ENCODE measurements at places on chromosomes 6 and 20. TPM values are rescaled to one million over a fixed set of nuclear protein-coding genes. Genes with fewer than 3 reads are reported as not detected.

- no peak overlapping the region for H3K27ac ChIP-seq
- H3K27me3 ChIP-seq, result no peaks in the 10 kb centered on the region
- no peak for DNase-seq
Measured at GRCh38 chr6:138424004-138424904, 20.2 kb downstream of the HEBP2 start.

GRCh38 chr20:38866265-38867061 is 59.8 kb upstream of the FAM83D start:
- H3K4me3 ChIP-seq, result no peak overlapping the region
- no peak for DNase-seq
- H3K27ac ChIP-seq, result no peak overlapping the region
- H3K27me3 ChIP-seq, result no peaks in the 10 kb centered on the region
- H3K36me3 ChIP-seq, result no peaks in the 10 kb centered on the region

The COL19A1 gene
- total RNA-seq, result 0.66 TPM

The CNR1 gene
- 34.2 TPM for total RNA-seq

GRCh38 chr20:23605867-23606651 is at the start of gene CST9:
Gene CST9 (minus strand): TSS chr20:23605917. CDS start chr20:23605864, 53 bp downstream.
- H3K4me3 ChIP-seq, result no peak within 1 kb of the TSS
- no peaks in the 10 kb centered on the region for H3K36me3 ChIP-seq
- no peaks in the 10 kb centered on the region for H3K4me1 ChIP-seq
- DNase-seq, result no peak
- H3K27ac ChIP-seq, result no peak within 1 kb of the TSS

GRCh38 chr6:83176246-83176645 is 16.8 kb downstream of the PGM3 start:
- H3K4me1 ChIP-seq, result no peaks in the 10 kb centered on the region
- no peaks in the 10 kb centered on the region for H3K36me3 ChIP-seq
- H3K27me3 ChIP-seq, result no peaks in the 10 kb centered on the region
- DNase-seq, result no peak
- no peak overlapping the region for H3K4me3 ChIP-seq
- no peak overlapping the region for H3K27ac ChIP-seq

GRCh38 chr6:145744619-145745018 is 9.3 kb upstream of the EPM2A start:
- no peak overlapping the region for H3K27ac ChIP-seq
- H3K4me1 ChIP-seq, result no peaks in the 10 kb centered on the region
- no peak for DNase-seq
- H3K36me3 ChIP-seq, result no peaks in the 10 kb centered on the region
- no peaks in the 10 kb centered on the region for H3K27me3 ChIP-seq

- H3K36me3 ChIP-seq, result no peaks in the 10 kb centered on the region
- H3K4me3 ChIP-seq, result no peak overlapping the region
- no peaks in the 10 kb centered on the region for H3K4me1 ChIP-seq
- H3K27me3 ChIP-seq, result no peaks in the 10 kb centered on the region
- DNase-seq, result peak; percentile 49
- peak overlapping the region; percentile 75 for H3K27ac ChIP-seq
Measured at GRCh38 chr6:146914489-146915483, 289.4 kb upstream of the STXBP5 start.

GRCh38 chr6:50992704-50993625 is 174.3 kb downstream of the TFAP2B start:
- DNase-seq, result no peak
- no peak overlapping the region for H3K4me3 ChIP-seq
- H3K27ac ChIP-seq, result peak overlapping the region; percentile 32
- no peaks in the 10 kb centered on the region for H3K27me3 ChIP-seq
- no peaks in the 10 kb centered on the region for H3K4me1 ChIP-seq
- H3K36me3 ChIP-seq, result no peaks in the 10 kb centered on the region

- H3K36me3 ChIP-seq, result no peaks in the 10 kb centered on the region
- no peaks in the 10 kb centered on the region for H3K27me3 ChIP-seq
- no peaks in the 10 kb centered on the region for H3K4me1 ChIP-seq
- no peak overlapping the region for H3K27ac ChIP-seq
- H3K4me3 ChIP-seq, result no peak overlapping the region
- DNase-seq, result no peak
Measured at GRCh38 chr6:52317211-52317610, 32.7 kb upstream of the MCM3 start.

DNA sequence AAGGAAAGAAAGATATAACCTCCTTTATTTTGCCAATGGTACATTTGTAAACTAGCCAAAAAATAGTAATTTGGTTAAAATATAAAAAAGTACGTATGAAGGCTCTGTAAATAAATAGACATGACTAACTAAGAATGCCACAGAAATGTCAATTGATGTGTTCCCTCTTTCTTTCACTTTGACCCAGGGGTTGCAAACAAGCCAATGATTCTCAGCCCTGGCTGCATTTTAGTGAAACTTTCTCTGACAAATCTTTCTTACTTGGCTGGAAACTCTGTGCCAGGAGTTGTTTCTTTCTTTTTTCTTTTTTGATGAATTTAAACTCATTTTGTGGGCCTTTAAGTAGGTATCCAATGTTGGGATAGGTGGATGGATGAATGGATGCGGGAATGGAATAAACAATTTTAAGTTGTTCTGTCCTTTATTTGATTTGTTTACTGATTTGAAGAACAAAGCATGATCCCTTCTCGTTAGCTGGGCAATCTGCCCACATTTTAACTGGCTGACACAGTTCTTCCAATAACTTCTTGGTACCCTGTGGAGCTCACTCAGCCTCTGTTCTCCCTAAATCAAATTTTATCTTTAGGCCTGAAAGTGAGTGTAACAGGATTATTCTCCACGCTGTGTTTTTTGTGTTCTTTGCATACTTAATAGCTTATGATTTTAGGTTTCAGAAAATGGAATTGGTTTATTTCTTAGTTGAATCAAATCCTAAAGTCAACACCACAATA is 58.6 kb upstream of the GCLC start:
- no peak overlapping the region for H3K4me3 ChIP-seq
- no peaks in the 10 kb centered on the region for H3K27me3 ChIP-seq
- DNase-seq, result no peak
- H3K27ac ChIP-seq, result no peak overlapping the region
